ENCODE measurements at places on chromosomes 4 and X.
A peak's percentile ranks its signal among the peaks of the same experiment; 100 is the strongest.

DNA sequence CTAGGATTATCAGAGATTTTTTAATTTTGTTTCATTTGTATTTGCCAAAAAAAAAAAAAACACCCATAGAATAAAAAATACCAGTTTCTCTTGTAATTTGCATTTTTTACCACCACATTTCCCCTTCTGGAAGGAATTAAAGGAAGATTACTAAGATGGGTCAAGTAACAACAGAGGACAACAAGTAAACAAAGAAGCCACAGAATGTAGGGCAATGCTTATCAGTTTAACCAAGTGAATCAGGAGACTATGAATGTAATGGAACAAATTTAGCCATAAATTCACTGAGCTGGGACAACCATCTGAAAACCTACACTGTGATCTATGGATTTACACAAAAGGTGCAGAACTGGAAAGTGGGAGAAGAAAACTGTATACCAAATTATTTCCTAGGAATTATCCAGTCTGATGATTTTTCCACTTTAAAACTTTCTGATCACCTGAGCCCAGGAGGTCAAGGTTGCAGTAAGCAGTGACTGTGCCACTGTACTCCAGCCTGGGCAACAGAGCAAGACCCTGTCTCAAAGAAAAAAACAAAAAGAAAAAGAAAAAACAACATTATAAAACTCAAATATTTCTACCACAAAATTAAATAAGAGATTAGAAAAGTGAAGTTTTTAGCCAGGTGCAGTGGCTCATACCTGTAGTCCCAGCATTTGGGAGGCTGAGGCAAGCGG, 32.4 kb downstream of the LRBA start:
- no peak for DNase-seq

DNA sequence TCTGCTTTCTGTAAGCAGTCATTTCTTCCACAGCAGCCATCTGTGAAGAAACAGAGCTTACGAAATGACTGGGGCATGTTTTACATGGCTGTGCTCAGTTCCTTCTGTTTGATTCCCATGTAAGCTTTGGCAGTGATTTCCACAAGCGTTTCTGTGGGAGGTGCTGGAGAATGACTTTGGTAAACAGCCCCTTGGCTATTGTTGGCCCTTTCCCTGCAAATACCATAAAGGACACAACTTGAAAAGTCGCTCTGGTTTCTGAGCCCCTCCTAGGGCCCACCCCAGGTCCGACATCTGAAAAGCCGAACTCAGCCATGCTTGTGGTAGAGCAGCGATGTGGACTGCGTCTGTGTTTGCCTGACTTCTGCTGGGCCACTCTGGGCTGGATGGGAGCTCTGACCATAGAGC, 3.7 kb downstream of the LIMCH1 start:
- DNase-seq: no peak

DNA sequence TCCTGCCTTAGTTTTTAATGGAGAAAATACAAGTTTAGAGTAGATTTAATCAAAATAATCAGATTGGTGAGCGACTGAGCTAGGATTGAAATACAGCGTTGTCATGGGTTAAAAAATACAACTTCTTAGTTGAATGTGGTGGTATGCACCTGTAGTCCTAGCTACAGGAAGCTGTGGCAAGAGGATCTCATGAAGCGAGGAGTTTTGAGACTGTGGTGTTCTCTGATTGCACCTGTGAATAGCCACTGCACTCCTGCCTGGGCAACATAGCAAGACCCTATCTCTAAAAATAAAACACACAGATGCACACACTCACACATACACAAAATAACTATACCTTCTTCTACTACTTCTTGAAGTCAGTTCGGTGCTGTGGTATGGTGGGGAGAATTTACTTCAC, 19.8 kb upstream of the GBA3 start:
- DNase-seq: no peak

DNA sequence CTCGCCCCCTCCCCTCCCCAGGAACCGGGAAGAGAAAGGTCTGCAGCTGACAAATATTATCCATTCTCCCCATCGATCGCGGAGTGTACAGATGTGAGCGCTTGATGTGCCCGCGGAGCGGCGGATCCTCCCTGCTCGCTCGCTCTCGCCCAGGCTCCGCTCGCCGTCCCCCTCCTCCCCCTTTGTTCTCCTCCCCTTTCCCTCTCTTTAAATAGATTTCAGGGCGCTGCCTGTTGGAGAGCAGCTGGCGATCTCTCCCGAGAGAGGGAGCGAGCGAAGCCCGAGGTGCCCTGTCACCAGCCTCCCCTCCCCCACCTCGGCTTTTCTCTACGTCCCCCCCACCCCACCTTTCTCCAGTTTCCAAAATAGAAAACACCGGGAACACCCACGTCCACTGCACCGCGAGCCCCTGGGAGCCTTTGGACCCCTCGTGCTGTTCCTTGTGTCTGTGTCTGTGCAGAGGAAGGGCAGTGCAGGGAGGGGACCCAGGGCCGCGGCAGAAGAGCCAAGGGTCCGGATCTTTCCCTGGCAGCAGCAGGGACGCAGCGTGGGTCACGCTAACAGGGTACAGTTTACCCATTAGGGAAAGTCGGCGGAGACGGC, 56.6 kb upstream of the BCOR start:
- DNase-seq: peak; percentile 85

DNA sequence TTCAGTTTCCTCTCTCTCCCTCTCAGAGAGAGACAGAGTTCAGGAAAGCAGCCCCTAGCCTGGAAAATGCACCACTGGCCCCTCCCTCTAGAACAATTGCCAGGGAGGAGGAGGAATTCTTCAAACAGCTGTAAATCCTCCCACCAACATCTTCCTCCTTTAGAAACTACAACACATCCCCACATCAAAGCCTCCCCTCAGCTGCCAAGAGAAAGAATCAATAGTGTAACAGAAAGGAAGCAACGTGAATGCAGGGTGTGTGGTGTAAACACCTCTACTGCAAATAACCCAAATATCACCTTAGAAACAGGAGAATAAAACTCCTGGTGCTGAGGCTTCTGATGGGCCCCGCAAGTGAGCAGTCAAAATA, 249.9 kb upstream of the GATB start:
- no peak for DNase-seq

DNA sequence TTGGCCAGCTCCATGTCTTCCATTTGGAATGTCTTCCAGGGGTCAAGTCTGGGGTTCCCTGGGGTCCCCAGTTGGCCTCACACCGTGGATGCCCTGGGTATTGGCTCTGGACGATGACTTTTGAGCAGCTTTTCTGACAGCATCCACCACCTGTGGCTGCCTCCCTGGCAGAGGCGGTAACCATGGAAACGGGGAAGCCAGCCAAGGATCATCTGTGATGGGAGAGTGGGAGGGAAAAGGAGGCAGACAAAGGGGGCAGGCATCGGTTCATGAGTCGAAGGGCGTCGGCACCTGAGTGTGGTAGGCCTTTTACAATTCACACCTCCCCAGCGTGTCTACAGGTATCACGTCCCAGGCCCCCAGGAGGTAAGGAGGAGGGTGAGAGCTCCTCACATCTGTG, 152.2 kb downstream of the ASMT start:
- DNase-seq: no peak

GRCh38 chr4:150944660-150945059, 70.4 kb downstream of the LRBA start:
- DNase-seq: no peak

DNA sequence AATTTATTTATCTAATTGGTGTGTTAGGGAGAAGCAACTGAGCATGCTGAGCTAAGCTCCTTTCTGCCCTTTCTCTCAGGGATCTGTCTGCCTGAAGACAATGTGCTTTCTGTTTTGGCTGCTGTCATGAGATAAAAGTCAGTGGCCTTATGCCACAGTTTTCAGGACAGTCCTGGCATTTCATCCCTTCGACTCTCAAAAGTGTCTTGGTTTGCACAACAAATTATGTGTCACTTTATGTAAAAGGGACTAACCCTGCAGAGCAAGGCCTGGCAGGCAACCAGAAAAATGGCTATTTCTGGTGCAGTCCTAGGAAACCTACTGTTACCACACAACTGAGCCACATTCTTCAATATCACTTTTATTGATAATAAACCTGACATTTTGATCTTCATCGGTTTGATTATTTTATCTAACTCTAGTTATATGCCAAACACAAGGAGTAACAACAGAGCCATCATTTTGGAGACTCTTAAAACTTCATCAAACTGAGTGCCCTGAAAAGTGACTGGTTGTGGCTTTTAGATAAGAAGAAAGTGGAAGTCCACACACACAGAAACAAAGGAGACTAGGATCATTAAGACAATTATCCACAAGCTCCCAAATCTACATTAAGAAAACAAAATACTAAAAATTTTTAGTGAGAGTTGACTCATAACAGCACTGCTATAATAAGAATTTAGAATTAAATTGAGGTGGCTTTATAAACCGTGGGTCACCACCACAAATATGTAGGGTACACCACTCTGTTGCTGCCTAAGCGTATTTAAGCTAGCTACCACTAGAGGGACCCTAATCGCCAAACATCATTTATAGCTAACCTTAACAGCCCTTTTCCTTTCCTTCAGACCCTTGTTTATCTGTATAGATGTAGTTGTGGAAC, 95.9 kb upstream of the PTPN13 start:
- DNase-seq: peak; percentile 57

DNA sequence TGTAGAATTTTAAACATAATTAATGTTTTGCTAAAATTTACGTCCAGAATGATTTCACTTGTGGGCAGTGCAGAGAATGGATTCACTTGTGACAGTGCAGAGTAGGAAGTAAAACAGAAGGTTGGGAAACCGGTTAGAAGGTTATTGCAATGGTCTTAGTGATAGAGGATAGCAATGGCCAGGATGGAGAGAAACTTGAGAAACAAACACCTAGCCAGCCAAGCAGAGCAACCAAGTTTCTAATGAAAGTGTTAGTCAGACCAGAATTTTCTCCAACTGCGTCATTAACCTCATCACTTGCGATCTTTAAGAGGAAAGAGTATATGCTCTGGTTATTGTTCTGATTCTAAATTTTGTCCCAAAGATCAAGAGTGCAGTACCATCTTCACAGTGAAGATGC, 50.0 kb upstream of the TBC1D9 start:
- DNase-seq: no peak

- no peak for DNase-seq
Observed at GRCh38 chr4:88130544-88131305, 27.7 kb downstream of the ABCG2 start.

DNA sequence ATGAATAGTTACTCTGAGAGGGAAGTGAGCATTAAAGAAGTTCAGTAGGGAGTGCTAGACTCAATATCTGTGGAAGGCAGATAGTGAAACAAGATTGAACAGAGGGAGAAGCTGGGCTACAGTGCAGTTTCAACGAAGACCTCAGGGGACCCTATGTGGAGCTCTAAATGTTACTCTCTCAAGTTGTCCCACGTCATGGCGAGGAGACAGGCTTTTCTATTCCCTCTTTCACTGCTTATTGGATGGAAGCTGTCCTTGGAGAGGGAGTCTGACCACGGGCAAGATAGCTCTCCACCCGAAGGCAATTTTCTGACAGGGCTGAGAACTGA, 42.3 kb upstream of the CCSER1 start:
- no peak for DNase-seq

GRCh38 chr4:27016551-27016950, 155.9 kb downstream of the STIM2 start:
- DNase-seq: no peak

DNA sequence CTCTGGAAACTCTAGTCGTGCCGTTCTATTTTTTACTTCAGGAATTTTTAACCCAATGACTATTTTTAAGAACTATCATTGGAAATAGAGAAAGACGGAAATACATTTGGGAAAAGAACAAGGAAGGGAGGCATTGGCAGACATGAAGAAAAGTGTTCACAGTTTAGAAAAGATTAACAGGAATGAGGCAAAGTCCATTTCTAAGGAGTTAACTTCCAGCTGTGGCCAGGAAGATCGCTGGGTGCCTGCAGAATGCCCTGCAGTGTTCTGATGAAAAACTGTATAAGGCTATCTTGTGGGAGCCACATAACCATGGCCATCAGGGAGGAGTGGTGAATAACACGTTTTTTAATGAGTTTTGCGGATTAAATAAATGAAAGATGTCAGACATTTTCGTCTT, 150.6 kb upstream of the VCX3A start:
- DNase-seq: no peak

DNA sequence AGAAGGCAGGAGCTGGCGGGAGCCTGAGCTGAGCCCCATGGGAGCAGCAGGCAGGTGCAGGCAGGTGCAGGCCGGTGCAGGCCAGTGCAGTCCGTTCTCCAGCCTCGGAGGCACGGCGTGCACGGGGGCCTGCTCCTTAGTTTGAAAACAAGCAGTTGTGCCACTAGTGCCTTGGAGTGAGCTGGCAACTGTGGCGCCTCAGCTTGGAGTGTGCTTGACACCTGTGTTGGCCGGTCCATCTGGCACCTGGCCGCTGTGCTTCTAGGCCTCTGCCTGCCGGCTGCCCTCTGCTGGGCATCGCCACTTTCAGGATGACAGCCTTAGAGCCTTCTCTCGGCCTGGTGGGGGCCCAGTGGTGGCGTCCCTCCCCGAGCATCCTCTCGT, 47.9 kb downstream of the RGS12 start:
- DNase-seq: no peak

DNA sequence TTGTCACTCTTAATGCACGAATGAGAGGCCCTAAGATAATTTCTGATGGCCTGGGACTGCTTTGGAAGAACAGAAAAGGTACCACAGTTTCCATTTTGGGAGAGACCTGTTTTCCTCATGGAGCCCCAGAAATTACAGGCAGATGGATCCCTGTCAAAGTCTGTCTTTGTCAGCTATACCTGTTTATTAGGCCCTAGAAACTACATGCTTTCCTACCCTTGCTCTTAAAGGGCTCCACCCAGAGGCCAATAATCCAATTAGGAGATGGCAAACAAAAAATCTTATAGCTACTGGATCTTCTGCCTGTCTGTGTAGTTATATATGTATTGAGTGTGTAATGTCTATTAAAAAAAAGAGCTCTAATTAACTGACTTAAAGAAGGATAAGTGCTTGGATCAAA, 141.3 kb downstream of the NR3C2 start:
- DNase-seq: no peak

- DNase-seq: no peak
Observed at GRCh38 chr4:128354205-128354821, 66.7 kb upstream of the PGRMC2 start.

- no peak for DNase-seq
Observed at GRCh38 chrX:74525116-74525515, 89.3 kb downstream of the RLIM start.

- no peak for DNase-seq
Observed at GRCh38 chr4:109826719-109827118, 1.1 kb upstream of the RRH start.

GRCh38 chr4:10107111-10108091, 9.2 kb downstream of the WDR1 start:
- DNase-seq: no peak

GRCh38 chr4:174396599-174397110, 112.9 kb downstream of the CEP44 start:
- DNase-seq: no peak
